ENCODE measurements at places on chromosomes 2 and 18. TPM values are rescaled to one million over a fixed set of nuclear protein-coding genes. Genes with fewer than 3 reads are reported as not detected.

SUCLG1 gene
- 58.9 TPM for total RNA-seq

C18orf32 gene
- 60.6 TPM for total RNA-seq

GRCh38 chr2:130251535-130251872 lies 53.3 kb upstream of the TUBA3E start:
- DNase-seq = no peak

- DNase-seq = peak; percentile 34
These were observed 8.4 kb downstream of the KIF1A start for GRCh38 chr2:240811346-240812300.

GRCh38 chr2:10934979-10935350 lies 23.2 kb downstream of the KCNF1 start:
- no peak for DNase-seq

DNA sequence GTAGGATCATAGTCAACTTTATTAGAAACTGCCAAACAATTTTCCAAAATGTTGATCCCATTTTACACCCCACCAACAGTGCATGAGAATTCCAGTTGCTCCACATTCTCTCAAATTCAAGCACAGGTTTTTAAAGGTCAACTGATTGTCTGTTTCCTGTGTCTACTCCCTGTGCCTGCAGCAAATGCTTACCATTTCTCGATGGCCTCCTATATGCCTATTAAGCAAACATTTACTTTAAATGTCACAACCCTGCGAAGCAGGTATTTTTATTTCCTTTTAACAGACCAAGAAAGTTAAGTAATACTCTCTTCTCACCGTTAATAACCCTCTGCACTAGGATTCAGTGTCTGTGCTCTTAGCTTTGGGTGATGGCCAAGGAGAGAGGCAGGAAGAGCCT lies 163.8 kb upstream of the EPB41L3 start:
- no peak for DNase-seq

- no peak for DNase-seq
These were observed 4.7 kb upstream of the HPCAL1 start for GRCh38 chr2:10297959-10298531.

DNA sequence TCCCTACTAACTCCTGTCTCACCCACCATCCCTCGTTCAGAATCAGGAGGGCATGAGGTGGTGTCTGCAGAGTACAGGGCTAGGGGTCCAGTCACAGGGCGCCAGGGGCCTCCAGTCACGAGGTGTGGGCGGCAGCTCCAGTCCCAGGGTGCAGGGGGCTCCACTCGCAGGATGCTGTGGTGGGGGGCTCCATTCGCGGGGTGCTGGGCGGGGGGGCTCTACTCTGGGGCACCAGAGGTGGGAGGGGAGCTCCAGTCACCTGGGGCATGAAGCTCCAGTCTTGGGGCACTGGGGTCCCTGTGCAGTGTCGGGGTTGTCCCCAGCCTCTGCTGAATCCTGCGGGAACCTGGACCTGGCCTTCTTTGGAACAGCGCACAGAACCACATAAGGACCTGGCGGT lies 66.0 kb downstream of the EIPR1 start:
- peak; percentile 37 for DNase-seq

DNA sequence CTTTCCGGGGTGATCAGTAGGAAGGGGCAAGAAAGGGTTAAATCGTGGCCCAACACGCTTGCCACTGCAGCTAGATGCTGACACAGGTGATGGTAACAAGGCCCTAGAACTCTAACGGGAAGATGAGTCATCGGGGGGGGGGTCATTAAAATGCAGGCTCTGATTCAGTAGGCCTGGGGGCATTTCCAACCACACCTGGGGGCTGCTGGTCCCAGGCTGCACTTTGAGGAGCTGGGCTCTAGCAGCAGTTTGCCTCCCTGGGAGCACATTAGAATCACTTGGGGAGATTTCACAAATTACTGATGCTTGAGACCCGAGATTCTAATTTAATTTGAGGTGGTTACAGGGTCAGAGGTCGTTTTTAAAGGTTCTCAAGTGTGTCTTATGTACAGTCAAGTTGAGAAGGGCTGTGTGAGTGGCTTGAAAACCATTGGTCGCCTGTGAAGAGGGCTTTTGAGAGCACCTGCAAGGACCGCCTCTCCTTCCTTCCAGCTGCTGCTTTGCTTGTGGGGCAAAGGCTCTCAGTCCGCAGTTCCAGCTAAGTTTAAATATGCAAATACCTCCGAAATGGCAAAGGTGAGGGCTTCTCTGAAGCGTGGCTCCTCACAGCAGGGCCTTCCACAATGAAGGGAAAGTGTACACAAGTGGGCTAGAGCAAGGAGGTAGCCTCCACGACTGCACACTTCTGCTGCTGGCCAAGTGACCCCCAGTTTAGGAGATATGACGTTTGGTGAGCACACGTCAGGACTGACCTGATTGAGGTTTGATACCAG lies 128.0 kb upstream of the MSH6 start:
- DNase-seq = peak; percentile 54

Data from lower lobe of right lung (tissue), 2 donors.